Muscle of arm (tissue), 14 donors: ENCODE measurements at places on chromosomes 5 and 9. TPM values are rescaled to one million over a fixed set of nuclear protein-coding genes. Genes with fewer than 3 reads are reported as not detected.

The SLC12A7 gene
- 6.5 TPM for polyA plus RNA-seq

The RNF183 gene
- not detected for polyA plus RNA-seq

The OTULINL gene
- polyA plus RNA-seq: 5.1 TPM

The FAM169A gene
- polyA plus RNA-seq: 3.2 TPM

The LCN15 gene
- polyA plus RNA-seq: 0.56 TPM

The PCDH1 gene
- polyA plus RNA-seq: 23.6 TPM

The GARIN3 gene
- polyA plus RNA-seq: not detected

The CDKN2A gene
- polyA plus RNA-seq: 0.27 TPM

The SHC3 gene
- polyA plus RNA-seq: 1.4 TPM

The OLFML2A gene
- polyA plus RNA-seq: 283 TPM

The LCNL1 gene
- polyA plus RNA-seq: 0.74 TPM

The PITX1 gene
- 3.3 TPM for polyA plus RNA-seq

The CCDC69 gene
- polyA plus RNA-seq: not detected

The PAPPA gene
- polyA plus RNA-seq: not detected

The KCNV2 gene
- 0.11 TPM for polyA plus RNA-seq

The SLCO6A1 gene
- polyA plus RNA-seq: 1.0 TPM

The TRPM3 gene
- polyA plus RNA-seq: 2.0 TPM

The DNAH5 gene
- polyA plus RNA-seq: 0.78 TPM

The TAF1L gene
- 0.04 TPM for polyA plus RNA-seq

The ADAMTS19 gene
- polyA plus RNA-seq: 22.6 TPM

The C7 gene
- polyA plus RNA-seq: 5.4 TPM

The ADGRD2 gene
- not detected for polyA plus RNA-seq

The UNC5A gene
- polyA plus RNA-seq: 1.7 TPM

The DMRT3 gene
- polyA plus RNA-seq: 0.23 TPM

The PCDHA2 gene
- polyA plus RNA-seq: not detected

The NR5A1 gene
- not detected for polyA plus RNA-seq

The VCP gene
- polyA plus RNA-seq: 187 TPM

The KLF4 gene
- polyA plus RNA-seq: 74.9 TPM

The MOB3B gene
- polyA plus RNA-seq: 7.3 TPM

The F12 gene
- polyA plus RNA-seq: 0.40 TPM

The NUTM2F gene
- not detected for polyA plus RNA-seq

The PCDHGA2 gene
- polyA plus RNA-seq: not detected

The SH3TC2 gene
- polyA plus RNA-seq: 2.5 TPM

The AGXT2 gene
- not detected for polyA plus RNA-seq

The DDX4 gene
- not detected for polyA plus RNA-seq

The PHF24 gene
- polyA plus RNA-seq: 0.52 TPM

The ECSCR gene
- 53.2 TPM for polyA plus RNA-seq

The RPS14 gene
- 2,722 TPM for polyA plus RNA-seq

The NIM1K gene
- polyA plus RNA-seq: not detected
